ENCODE measurements at places on chromosomes 12 and 14.

DNA sequence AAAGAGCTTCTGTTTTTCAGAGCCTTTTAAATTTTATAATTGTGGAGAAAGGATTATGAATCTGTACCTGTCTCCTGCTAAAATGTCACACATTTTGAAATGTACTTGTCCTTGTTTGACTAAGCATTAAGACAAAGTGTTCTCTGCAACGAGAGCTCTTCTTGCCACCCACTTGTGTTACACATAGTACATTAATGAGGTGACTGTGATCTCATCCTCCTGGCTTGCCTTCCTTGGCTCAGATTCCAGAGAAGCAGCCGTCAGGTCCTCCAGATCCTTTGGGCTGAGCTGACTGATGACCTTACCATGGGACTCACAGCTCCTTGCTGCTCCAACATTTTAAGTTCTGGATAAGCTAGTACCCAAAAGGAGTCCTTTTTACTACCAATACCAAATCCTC, 81.4 kb downstream of the BBS10 start:
- DNase-seq = no peak

DNA sequence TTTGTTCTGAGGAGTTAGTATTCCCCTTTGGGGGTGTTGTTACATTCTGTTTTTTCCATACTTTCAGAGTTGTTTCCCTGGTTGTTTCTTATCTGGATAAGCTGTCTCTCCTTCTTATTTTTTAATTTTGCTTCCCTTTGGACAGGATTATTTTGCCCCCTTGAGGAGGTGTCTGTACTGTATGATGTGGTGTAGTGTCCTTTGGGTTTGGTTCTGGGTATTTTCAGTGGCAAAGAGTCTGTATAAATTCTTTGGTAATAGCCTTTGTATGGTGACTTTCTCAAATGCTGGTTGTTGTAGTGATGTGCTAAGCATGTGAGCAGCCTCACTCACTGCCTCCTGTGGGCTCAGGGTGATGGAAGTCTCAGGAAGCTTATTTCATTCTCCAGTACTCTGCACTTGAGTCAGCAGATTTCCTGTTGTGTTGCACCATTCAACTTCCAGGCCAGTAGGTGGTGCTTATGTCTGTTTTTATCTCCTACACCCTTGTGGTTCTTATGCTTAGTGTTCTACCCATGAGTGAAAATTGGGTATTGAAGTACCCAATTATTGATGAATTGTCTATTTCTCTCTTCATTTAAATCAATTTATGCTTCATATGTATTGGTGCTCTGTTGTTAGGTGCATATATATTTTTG, 103.3 kb upstream of the PMCH start:
- DNase-seq = no peak

DNA sequence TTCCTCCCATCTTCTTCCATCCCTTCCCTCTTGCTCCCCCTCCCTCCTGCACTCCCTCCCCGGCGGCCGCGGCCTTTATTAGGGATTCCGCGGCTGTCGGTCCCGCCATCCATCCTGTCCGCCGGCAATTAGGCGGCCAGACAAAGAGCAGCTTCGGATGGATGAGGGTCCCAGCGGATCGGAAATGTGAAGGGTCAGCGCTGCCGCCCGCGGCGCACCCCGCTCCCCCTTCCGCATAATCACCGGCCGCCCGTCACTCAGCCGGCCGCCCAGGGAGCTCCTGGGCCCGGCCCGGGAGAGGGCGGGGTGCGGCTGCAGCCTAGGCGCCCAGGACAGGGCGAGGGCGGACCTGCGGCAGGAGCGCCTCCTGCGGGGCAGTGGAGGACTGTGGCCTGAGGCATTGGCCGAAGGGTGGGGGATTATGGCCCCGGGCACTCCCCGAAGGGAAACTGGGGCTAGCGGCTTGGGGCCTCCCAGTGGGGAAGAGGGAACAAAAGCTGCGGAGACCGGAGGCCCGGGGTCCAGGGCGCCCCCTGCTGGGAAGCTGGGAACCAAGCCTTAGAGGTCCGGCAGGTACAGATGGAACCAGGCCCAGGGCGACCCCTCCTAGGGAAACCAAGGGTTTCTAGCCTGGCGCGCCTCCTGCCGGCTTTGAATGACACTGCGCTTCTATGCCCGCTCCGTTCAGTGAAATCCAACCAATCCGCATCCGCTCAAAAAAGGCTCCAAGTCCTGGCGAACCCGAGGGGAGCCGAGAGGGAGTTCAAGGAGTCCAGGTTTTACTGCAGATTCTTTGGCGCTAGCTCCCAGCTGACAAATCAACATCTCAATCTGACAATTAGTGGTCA, 4.4 kb upstream of the DNAJC22 start:
- DNase-seq = peak; percentile 92

- no peak for DNase-seq
Measured at GRCh38 chr14:98704441-98704840, 567.6 kb downstream of the BCL11B start.

- no peak for DNase-seq
Measured at GRCh38 chr12:8844665-8845064, 22.2 kb downstream of the A2ML1 start.

- no peak for DNase-seq
Measured at GRCh38 chr14:64772397-64772950, 68.2 kb downstream of the PLEKHG3 start.

GRCh38 chr12:113735131-113735530, 231.0 kb downstream of the RBM19 start:
- no peak for DNase-seq

DNA sequence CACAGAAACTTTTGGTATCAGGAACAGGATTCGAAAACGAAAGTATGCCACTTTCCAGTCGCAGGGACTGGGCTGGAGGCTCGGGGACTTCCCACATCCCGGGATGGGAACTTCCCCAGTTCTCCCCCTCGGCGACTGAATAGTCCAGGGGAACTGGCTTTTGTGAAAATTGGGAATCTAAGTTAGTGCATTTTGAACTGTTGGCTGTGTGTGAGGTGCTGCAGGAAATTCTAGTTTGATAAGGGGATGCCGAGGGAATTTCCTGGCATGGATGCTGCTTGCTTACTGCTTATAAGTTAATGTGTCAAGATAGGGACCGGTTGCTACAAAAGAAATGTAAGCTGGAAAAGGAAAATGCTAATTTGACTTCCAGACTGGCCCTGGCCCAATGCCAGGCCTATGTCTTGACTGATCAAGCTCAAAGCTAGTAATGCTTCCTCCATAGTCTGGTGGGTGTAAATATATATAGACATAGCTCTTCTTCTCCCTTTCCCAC, 73.4 kb upstream of the EIF5 start:
- peak; percentile 23 for DNase-seq

- DNase-seq = no peak
Measured at GRCh38 chr14:76123426-76124225, 28.1 kb upstream of the GPATCH2L start.

Data from NCI-H1694 (cell line).